CD4-positive, alpha-beta T cell treated with Interleukin-17A for 4 hours (primary cell): ENCODE measurements at places on chromosomes 4 and X.

GRCh38 chrX:20181598-20182329 is 40.1 kb upstream of the EIF1AX start:
- no peak for DNase-seq

- DNase-seq: peak; percentile 69
Observed at GRCh38 chrX:12956704-12957534, 18.0 kb upstream of the TMSB4X start.

DNA sequence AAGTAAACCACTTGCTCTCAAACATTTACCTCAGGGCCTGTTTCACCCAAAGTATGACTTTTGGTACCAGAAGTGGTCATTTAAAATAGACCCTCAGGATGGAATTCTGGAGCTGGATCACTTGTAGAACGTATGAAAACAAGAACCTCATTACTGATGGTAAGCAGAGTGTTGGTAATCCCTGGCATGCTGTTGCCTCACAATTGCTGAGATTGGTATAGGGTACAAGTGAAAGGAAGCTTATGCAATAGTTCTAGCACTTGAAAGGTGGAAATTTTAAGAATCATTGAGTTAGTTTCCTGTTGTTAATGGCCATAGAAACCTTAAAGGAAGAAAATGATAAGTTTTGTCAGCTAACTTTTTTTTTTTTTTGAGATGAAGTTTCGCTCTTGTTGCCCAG is 22.3 kb upstream of the THOC2 start:
- no peak for DNase-seq

GRCh38 chr4:128540122-128540521 is 252.5 kb upstream of the PGRMC2 start:
- no peak for DNase-seq

DNA sequence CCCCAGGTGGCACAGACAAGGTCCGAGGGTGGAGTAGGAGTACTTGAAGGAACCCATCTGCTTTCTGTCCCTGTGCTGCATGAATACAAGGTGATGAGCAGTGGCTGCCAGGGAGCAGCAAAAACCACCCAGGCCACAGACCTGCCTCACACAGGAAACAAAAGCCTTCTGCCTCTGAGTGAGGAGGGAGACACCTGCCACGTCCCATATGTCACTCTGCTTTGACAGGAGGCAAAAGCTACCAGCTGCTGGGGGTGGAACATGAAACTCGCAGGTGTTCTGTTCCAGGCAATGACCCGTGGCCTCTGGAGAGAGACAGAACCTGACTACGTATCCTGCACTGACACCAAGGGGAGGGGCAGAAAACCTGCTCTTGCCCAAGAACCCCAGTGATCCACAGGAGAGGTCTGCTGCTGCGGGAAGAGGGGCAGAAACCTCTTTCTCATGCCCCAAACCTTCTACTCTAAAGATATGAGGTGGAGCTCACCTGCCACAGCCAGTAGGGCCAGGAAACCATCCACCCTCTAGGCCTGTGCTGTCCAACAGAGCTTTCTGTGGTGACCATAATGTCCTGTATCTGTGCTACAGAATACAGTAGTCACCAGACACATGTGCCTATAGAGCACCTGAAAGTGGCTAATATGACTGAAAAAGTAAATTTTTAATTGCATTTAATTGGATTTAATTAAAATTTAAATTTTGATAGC is 172.9 kb downstream of the PRDM5 start:
- DNase-seq: no peak

- DNase-seq: peak; percentile 69
Observed at GRCh38 chr4:183840311-183840710, 64.8 kb upstream of the STOX2 start.

DNA sequence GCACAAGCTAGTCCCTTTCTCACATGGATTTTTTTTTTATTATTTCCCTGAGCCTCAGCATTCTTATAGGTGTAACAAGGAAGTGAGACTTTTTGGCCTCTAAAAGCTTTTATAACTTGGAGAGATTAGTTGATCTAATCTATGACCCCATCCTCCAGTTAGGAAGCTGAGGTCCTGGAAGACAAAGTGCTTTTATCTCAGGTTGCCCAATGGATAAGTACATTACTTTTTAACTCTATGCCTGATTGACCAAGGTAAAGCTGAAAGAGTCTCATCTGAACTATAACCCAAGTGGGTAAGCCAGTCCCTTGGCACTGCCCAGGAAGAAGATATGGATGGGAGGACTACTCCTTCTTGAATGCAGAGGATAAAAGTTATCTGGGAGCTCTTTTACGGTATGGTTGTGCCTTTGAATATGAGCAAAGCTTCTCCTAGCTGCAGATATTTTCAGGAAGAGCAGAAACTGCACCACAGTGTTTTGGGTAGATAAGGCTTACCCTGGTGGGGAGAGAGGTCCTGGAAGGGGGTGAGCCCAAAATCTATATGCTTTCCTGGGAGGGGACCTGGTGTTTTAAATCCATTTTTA is 40.2 kb downstream of the VSIG4 start:
- DNase-seq: no peak

- no peak for DNase-seq
Observed at GRCh38 chr4:32488690-32489089, 1768.5 kb downstream of the PCDH7 start.

GRCh38 chr4:22473268-22473667 is 42.6 kb downstream of the ADGRA3 start:
- DNase-seq: no peak

DNA sequence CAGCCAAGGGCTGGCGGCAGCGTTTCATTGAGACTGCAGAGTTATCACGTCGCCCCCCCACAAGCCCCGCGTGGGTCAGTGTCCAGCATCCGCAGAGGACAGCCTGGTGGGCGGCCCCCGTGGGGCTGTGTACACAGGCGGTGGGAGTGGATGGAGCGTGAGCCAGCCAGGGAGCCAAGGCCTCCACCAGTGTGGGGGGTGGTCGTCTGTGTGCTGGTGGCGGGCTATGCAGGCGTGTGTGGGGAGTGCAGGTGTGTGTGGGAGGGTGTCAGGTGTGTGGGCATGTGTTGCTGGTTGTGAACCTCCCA is 56.5 kb upstream of the NKX1-1 start:
- no peak for DNase-seq

DNA sequence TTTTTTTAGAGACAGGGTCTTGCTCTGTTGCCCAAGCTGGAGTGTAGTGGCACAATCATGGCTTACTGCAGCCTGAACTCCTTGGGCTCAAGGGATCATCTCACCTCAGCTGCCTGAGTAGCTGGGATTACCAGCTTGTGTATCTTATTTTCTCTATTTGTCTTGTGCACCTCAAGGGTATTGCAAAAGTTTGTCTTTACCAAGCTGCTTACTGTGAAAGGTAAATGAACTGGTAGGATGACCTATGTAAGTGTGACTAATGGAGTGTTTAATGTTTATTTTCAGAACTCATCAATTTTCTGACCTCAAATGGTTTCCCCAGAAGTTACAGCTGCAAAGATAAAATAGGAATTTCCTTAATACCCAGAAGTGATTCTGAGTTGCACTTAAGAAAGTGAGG is 5.3 kb upstream of the FGA start:
- no peak for DNase-seq

GRCh38 chr4:113695328-113696169 is 66.0 kb downstream of the CAMK2D start:
- no peak for DNase-seq

DNA sequence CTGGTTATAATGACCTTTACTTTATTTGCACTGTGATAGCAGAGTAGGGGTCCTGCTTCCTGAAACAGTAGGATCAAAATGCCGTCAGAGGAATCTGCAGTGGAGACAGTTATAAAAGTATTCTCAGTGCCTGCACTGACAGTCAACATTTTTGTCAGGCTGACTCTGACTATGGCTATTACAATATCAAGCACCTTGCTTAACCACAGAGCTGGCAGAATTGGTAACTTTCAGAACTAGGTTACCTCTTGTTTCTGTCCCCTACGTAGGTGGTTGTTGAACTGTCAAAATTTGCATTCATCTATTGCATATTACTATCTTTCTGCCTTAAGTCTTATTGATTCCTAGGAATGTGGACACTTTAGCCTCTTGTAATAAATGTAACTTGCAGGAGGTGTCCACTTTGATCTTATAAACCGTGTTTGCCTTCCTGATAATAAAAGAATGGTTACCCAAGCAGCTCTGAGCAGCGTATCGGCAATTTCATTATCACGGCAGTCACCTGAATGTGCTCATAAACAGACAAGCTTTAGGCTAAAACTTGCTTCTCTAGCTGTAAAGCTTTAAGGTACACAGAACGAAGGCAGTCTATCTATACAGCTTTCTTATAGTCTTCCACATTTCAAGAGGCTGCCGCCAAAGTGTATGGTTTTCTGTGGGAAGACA is 353.0 kb upstream of the GALNT7 start:
- DNase-seq: no peak

- no peak for DNase-seq
Observed at GRCh38 chr4:147801820-147802219, 69.9 kb downstream of the ARHGAP10 start.

- no peak for DNase-seq
Observed at GRCh38 chr4:1981251-1982058, 27.3 kb downstream of the NELFA start.

DNA sequence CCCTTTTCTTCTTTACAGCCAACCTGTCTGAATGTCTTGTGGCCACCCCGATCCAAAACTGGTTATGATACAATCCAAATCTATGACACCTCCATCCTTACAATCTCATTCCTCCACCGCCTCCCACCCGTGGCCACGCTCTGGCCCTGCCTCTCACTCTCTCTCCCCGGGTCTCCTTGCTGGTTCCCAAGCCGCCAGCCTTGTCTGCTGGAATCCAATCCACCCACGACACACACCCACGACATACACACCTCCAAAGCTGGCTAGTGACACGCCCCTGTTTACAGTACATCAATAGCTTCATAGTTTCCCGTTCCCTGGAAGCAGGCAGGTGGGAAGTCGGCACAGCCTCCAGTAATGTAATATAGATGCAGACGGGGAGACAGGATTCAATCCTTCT is 99.0 kb downstream of the WFS1 start:
- no peak for DNase-seq

DNA sequence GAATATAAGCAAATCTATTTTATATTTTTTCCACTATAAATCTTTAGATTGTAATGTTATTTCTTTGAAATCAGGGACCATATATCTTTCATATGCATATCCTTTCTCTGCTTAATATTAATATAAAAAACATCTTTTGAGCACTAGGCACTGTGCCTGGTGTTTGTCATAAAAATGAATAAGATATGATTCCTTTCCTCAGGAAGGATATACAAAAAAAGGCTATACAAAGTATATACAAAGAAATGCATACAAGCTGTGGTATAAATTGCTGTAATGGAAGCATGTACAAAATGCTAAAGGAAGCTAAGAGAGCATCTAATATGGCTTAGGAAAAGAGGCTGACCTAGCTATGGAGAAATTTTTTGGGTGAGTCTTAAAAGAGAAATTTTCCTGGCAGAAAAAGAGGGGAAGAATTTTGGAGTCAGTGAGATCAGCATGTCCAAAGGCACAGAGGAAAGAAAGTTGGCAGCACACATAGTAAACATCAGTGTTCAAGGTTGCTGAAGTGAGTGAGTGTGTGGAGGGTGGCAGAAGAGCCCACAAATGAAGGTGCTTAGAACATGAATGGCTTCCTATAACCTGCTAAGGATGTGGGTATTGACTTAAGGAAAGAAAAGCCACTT is 500.0 kb downstream of the SPRY1 start:
- DNase-seq: no peak

DNA sequence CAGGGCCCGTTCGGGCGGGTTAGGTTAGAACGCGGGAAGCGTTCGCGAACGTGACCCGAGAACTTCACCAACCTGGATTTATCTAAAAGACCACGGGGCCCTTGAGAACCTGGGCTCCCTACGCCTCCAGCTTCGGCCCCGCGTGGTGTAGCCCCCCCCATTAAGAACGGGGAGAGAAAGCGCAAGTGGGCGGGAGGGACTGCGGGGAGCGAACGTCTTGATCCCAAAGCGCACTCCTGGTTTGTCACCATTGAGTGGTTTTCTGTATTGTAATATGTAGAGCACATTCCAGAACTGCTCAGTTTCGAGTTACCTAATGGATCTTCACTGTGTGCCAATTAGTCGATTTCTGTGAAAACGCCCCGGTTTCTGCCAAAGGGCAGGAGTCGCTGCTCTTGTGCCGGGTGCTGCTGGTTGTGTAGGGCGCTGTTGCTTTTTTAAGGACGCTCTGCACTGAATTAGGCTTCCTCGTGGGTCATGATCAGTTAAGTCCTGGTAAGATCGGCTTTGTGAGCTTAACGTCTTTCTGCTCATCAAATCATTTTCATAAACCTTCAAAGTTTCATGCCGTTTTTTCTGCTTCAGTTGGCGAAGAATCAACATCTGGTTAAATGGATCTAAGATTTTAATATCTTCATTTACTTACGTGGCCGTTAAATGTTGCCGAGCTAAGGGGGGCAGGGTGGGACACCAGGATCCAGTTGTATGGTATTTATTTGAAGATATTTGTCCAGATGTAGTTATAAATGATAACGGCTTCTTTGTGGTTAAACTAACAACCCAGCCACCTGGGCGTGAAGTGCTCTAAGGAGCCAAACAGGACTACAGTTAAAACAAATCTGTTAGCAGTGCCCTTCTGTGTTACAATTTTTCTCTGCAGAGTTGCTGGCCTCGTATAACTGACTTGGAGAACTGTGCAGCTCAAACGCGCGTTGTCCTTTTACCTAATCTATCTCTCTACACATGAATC is 809 bp downstream of the MND1 start:
- peak; percentile 71 for DNase-seq

GRCh38 chr4:105189855-105190650 is 43.4 kb downstream of the TET2 start:
- DNase-seq: no peak

DNA sequence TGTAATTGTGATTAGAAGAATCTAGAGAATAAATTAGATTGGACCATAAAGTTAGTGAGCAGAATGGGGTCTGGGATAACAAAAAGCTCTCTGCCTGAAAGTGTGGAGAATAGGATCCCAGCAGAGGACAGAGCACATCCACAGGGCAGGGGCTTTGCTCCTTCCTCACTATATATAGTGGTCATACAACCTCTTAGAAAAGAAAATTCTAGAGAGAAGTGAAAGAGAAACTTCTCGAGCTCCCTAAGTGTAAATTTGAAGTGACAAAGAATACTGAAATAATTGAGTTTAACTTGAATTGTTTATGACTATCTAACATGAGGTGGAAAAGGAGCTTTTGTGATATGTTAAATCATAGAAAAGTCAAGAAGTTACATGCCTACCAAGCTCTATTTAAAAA is 14.9 kb downstream of the ADAM29 start:
- DNase-seq: no peak

DNA sequence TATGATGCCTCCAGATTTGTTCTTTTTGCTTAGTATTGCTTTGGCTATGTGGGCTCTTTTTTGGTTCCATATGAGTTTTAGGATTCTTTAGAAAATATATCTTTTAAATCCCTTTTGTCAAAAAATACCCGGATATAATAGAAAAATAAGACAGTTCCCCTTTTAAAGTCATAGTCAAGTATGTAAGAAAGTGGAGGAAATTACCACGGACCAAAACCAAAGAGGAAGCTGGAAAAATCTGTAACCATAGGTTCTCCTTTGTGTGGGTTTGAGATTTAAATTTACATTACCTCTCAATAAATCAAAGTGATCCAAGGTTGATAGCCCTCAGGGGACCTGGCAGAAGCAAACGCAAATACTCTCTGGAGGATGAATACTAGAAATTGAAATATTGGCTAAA is 58.3 kb upstream of the PACRGL start:
- DNase-seq: no peak
